ENCODE measurements at places on chromosomes 3 and 15. TPM values are rescaled to one million over a fixed set of nuclear protein-coding genes. Genes with fewer than 3 reads are reported as not detected.

Gene SLITRK3
- total RNA-seq = not detected

Gene SLC22A13
- 0.78 TPM for total RNA-seq

Gene COLQ
- 0.96 TPM for total RNA-seq

Gene PLA2G4D
- not detected for total RNA-seq

Gene CHDH
- total RNA-seq = 0.91 TPM

Gene GOLGA8T
- total RNA-seq = not detected

Gene TMC3
- total RNA-seq = not detected

Gene TGM5
- total RNA-seq = not detected

Gene SLC9C1
- not detected for total RNA-seq

- no peak for DNase-seq
- no peaks in the 10 kb centered on the region for H3K4me1 ChIP-seq
- peaks cover 8% of the 10 kb centered on the region for H3K27me3 ChIP-seq
- H3K27ac ChIP-seq = no peak overlapping the region
Observed at GRCh38 chr3:9331171-9331570, 31.7 kb upstream of the THUMPD3 start.

GRCh38 chr3:158672215-158673176 is at the start of gene LXN:
Gene LXN (minus strand): TSS chr3:158672648. CDS start chr3:158672478, 170 bp downstream.
- H3K4me1 ChIP-seq = peaks cover 24% of the 10 kb centered on the region
- DNase-seq = peak; percentile 75
- peak within 1 kb of the TSS; percentile 91 for H3K4me3 ChIP-seq
- H3K27me3 ChIP-seq = no peaks in the 10 kb centered on the region
- peak within 1 kb of the TSS; percentile 90 for H3K27ac ChIP-seq

DNA sequence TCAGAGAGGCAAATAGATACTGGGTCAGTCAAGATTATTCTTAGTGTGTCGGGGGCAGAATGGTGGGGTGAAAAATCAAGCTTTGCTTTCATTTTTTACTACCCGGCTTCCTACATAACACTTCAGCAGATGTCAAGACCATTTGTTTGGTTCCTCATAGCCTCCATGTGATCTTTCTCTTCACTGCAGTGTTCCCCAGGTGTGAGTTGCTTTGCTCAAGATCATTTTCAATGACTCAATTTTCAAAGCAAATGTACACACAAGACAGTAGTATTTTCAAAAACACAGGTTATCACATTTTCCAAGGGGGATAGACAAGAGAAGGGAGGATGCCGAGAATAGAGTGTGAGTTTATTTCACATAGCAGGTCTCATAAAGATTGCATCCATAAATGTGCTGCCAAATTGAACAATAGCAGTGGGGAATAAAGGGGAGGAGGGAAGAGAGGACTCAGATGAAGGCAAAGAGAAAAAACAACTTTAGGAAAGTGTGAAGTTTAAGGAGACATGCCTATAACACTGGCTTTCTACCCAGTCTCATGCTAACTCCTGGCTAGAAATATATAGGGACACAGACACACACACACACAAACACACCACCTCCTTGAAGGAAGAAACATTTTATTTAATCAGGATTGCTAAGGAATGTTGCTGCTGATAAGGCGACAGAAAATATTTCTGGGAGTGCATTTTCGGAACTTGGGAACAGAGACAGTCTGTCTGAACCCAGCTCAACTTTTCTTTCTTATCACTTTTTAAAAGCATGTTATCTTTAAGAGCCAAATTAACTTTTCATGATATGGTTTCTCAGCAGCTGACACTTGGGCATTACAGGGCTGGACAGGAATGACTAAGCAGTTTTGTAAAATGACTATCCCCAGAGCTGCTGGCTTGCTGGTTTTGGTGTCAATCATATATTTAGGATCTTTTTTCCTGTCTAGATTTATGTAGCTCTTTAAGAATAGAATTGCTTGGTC is 402.4 kb downstream of the RBMS3 start:
- peaks cover 5% of the 10 kb centered on the region for H3K27me3 ChIP-seq
- H3K4me3 ChIP-seq = no peak overlapping the region
- DNase-seq = no peak
- peaks cover 8% of the 10 kb centered on the region for H3K4me1 ChIP-seq
- no peak overlapping the region for H3K27ac ChIP-seq

- peak overlapping the region; percentile 65 for H3K4me3 ChIP-seq
- H3K27ac ChIP-seq = peak overlapping the region; percentile 84
- no peaks in the 10 kb centered on the region for H3K27me3 ChIP-seq
- peaks cover 28% of the 10 kb centered on the region for H3K36me3 ChIP-seq
Observed at GRCh38 chr3:44439499-44440295, 37.8 kb downstream of the ZNF445 start.

- peak overlapping the region; percentile 32 for H3K4me3 ChIP-seq
- no peak overlapping the region for H3K27ac ChIP-seq
- H3K4me1 ChIP-seq = peaks cover 62% of the 10 kb centered on the region
- peaks cover 57% of the 10 kb centered on the region for H3K36me3 ChIP-seq
- no peak for DNase-seq
Observed at GRCh38 chr3:33089515-33089914, 7.4 kb downstream of the GLB1 start.

GRCh38 chr3:27556887-27557286 is 72.7 kb upstream of the SLC4A7 start:
- no peak for DNase-seq
- H3K4me3 ChIP-seq = no peak overlapping the region
- peaks cover 4% of the 10 kb centered on the region for H3K27me3 ChIP-seq
- no peak overlapping the region for H3K27ac ChIP-seq

- H3K27me3 ChIP-seq = no peaks in the 10 kb centered on the region
- peaks cover 55% of the 10 kb centered on the region for H3K4me1 ChIP-seq
- DNase-seq = no peak
- no peak overlapping the region for H3K27ac ChIP-seq
Observed at GRCh38 chr3:16388850-16389441, 123.9 kb downstream of the OXNAD1 start.

DNA sequence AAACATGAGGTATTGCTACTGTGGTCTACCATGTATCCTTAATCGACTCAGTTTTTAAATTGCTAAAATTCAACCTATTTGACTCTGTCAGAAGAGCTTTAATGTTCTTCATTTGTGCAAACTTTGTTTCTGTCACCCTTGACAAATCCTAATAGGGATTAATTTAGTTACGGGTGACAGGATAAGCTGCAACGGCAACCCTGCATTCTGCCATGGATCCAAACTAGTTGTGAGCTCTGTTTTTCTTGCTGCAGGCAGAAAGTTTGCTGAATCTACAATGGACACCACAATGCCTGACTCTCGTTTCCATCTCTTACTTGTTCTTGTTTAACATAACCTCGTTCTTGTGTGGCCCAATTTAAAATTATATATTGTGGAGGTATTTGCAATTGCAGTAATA is 352.3 kb downstream of the ROBO2 start:
- no peaks in the 10 kb centered on the region for H3K27me3 ChIP-seq
- DNase-seq = no peak
- no peak overlapping the region for H3K4me3 ChIP-seq
- no peaks in the 10 kb centered on the region for H3K36me3 ChIP-seq

DNA sequence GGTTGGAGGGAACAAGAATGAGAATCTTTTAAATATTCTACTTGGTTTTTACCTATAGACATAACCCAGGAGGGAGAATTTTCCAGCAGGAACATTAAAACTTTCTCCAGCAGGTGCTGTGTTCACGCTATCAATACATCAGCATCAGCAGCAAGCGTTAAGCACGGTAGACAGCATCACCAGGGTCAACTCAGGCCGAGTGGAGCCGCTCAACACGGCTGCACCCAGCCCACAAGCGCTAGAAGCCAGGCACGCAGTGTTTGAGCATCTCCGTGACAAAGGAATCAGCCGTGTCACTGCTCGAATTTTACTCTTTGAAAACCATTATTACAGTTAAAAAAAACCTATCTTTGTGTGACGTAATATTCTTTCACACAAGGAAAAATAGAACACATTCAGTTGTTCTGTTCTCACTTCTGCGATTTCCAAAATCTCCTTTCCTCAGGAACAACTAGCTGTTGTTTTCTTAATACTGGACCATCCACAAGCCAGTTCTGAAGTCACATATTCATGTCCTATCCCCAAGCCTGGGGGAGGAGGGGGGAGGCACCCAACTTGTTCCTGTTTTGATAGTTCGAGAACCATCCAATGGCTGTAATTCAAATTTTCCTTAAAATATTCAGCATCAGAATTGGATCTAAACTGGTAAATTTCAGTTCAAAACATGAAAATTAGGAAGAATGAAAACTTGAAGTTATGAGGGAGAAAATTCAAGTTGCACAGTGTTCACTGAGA is 77.9 kb downstream of the ADAMTS17 start:
- H3K27ac ChIP-seq = no peak overlapping the region
- no peak for DNase-seq
- no peak overlapping the region for H3K4me3 ChIP-seq
- H3K4me1 ChIP-seq = no peaks in the 10 kb centered on the region

DNA sequence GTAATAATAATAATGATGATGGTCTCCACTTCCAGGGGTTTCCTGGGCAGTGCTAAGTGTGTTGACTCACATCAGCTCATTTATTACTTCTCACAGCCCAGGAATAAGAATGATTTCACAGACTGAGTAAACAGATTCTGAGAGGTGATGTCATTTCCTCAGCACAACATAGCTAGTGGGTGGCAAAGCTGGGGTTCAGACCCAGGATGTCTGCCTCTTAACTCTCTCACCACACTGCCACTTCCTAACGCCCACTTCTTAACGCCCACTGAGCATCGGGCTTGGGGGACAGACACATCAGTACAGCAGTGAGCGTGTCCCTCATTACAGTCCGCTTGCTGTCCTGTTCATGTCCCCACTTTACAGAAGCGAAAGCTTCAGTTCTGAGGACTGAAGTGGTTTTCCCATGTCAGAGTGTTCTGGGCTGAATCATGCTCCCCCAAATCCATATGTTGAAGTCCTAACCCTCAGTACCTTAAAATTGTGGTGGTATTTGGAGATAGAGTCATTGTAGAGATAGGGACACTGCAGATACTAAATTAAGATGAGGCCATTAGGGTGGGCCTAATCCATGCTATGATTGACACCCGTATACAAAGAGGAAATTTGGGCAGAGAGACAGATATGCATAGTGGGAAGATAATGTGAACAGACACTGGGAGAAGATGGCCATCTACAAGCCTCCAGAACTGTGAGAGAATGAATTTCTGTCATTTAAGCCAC is 68.0 kb downstream of the ATP2B2 start:
- no peaks in the 10 kb centered on the region for H3K27me3 ChIP-seq
- peak overlapping the region; percentile 32 for H3K4me3 ChIP-seq
- peak; percentile 58 for DNase-seq
- no peaks in the 10 kb centered on the region for H3K36me3 ChIP-seq
- peaks cover 29% of the 10 kb centered on the region for H3K4me1 ChIP-seq

DNA sequence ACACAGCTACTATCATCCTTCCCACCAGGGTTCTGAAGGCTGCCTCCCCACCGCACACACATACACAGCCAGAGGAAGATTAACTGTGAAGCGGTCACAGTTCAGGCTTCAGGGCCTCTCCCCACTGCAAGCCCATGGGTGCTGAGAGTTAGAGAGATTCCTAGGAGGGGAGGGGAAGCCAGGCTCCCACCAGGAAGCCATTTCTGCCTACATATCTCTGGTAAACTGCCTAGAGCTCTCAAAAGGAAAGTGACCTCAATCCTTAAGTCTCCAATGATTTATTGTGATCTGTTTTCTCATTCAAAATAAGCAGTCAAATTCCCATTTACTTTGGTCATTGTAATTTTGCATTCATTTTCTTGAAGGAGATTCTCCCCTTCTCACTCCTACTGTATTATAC is 141.0 kb upstream of the BNIP2 start:
- peaks cover 2% of the 10 kb centered on the region for H3K36me3 ChIP-seq
- no peak for DNase-seq
- H3K4me3 ChIP-seq = no peak overlapping the region
- H3K4me1 ChIP-seq = peaks cover 18% of the 10 kb centered on the region
- peaks cover 4% of the 10 kb centered on the region for H3K27me3 ChIP-seq

DNA sequence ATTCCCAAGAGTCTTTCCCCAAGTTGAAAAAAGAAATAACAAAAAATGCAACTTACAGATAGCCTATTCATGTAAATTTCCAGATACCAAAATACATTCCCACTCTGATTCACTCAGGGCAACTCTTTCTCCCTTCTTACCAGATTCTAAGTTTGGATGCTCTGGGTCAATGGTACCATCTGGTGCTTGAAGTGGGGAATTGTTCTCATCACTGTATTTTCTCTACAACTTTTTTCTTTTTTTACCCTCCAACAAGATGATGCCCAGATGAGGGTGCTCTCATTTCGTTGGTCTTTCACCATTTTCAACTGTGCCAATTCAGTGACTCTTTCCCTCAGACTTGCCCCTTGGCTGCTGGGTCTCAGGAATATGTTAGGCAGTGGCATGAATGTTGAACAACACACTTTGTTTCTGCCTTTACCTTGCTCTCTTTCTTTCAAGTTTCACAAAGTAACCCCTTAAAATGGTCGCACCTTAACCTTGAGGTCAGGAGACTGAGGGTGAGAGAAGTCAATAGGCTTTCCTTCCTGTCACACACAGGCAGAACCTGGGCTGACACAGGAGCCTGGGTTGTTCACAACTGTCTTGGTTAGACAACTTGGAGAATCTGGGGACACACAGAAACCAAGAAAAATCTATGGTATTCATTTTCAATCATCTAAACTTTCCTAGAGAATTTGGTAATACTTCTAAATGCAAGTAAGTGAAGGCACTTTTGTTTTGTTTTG is 330.7 kb upstream of the SLCO3A1 start:
- peaks cover 21% of the 10 kb centered on the region for H3K4me1 ChIP-seq
- no peak overlapping the region for H3K27ac ChIP-seq
- H3K4me3 ChIP-seq = no peak overlapping the region
- DNase-seq = no peak

DNA sequence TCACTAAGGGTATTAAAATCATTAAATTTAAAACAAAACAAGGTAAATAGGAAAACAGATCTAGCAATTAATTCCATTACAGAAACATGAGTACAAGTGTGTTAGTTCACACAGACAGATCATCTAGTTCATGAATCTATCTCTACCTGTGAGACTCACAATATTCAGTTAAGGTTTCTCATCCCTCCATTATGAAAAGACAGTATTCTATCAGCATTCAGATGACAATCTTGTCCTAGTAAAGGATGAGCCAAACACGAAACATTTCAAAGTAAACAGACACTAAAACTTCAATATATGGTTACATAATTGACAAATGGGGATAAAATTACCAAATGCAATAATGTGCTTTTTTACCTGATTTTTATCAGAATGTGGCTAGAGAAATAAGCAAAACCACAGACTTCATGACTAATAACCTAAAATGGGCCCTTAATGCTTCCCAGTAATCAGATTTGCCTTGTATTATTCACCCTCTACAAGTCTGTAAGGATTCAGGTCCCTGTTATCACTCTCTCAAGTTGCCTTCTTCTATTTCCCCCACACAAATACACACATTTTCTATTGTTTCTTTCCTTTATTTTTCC is 126.8 kb downstream of the DLG1 start:
- H3K4me3 ChIP-seq = no peak overlapping the region
- no peaks in the 10 kb centered on the region for H3K27me3 ChIP-seq
- H3K36me3 ChIP-seq = peaks cover 6% of the 10 kb centered on the region
- no peak overlapping the region for H3K27ac ChIP-seq
